ENCODE measurements at places on chromosomes 6 and 20.

DNA sequence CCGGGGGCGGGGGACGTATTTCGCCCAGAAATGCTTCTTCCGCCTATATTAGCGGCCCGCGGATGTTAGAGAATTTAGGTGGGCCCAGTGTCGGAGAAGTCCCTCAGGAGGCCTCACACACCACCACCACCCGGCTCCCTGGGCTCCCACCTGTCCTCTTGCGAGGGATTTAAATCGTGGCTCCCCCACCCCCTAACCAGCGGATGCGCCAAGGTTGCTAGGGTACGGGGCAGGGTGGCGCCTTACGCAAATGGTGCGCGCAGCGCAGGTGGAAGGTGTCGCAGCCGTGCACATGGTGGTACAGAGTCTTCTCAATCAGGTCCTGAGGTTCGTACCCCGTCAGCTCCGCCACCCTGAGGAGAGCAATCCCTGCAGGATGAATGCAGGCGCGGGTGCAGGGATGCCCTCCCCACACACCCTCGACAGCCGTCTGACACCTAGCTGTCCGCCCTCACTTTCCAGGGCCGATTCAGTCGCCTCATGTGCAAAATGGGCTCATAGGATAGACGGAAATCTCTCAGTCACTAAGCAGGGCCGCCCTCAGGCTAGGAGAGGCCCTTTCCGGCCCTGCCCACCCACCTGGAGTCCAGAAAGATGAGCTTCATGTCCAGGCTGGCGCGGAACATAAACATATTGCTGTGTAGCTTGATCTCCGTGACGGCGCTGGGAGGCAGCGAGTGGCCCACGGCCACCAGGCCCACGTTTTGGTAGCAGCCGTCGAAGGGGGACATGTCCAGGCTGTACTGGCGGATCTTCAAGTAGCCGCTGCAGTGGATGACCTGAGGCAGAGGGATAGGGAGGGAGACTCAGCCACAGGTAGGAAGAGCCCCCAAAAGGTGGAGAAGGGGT, 16.6 kb downstream of the SIM1 start:
- DNase-seq, result no peak

GRCh38 chr20:61170496-61171320, 81.4 kb upstream of the CDH4 start:
- no peak for DNase-seq

DNA sequence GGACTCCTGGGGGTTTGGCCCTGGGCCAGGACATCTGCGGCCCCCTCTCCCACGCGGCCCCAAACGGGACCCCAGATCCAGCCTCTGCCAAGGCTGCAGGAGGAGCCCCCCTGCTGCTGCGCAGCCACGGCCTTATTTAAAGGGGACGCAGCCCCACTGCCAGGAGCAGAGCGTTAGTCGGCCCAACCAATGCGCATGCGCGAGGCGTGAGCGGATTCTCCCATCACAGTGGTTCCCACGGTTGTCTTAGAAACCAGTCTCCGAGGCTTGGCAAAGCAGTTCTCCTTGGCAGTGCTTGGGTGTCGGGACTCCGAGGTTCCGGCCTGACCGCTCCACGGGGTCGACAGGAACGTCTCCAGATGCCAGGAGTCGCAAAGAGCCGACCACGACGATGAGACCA, 288.3 kb upstream of the ZNF337 start:
- DNase-seq, result peak; percentile 33

DNA sequence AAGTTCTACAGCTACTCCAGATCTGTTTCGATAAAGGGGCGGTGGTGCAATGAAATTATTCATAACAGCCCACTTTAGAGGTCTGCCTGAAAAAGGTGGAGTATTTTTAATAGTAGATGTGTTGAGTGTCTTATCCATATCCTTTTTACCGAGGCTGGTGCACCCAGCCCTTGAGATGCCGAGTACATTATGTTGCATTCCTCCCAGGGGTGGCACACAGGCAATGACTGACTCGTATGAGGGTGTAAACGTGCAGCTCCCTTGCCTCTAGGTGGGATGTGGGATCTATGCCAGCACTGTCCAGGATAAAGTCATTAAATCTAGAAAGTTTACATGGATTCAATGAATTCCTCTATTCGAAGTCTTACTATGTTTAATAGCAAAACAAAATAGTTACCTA, 355.6 kb downstream of the PLCB1 start:
- DNase-seq, result no peak

- DNase-seq, result no peak
Observed at GRCh38 chr6:20467437-20467836, 65.8 kb downstream of the E2F3 start.

DNA sequence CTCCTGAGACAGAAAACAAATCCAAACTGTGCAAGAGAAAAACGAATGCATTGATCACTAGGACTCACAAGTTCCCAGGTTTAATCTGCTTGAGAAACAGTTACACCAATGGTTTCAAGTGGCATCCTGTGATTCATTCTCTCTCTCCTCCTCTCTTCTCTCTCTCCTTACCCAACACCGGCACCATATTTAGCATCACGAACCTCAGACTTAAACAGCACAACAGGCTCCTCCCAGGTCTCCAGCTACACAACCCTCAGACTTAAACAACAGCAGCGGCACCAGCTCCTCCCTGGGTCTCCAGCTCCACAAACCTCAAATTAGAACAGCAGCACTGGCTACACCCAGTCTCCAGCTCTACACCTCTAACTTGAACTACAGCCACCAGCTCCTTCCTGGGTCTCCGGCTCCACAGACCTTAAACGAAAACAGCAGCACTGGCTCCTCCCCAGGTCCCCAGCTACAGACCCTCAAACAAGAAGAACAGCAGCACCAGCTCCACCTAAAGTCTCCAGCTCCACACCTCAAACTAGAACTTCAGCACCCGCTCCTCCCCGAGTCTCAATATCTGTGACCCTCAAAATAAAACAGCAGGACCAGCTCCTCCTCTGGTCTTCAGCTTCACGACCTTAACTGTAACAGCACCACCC, 355.9 kb downstream of the PREX1 start:
- no peak for DNase-seq

DNA sequence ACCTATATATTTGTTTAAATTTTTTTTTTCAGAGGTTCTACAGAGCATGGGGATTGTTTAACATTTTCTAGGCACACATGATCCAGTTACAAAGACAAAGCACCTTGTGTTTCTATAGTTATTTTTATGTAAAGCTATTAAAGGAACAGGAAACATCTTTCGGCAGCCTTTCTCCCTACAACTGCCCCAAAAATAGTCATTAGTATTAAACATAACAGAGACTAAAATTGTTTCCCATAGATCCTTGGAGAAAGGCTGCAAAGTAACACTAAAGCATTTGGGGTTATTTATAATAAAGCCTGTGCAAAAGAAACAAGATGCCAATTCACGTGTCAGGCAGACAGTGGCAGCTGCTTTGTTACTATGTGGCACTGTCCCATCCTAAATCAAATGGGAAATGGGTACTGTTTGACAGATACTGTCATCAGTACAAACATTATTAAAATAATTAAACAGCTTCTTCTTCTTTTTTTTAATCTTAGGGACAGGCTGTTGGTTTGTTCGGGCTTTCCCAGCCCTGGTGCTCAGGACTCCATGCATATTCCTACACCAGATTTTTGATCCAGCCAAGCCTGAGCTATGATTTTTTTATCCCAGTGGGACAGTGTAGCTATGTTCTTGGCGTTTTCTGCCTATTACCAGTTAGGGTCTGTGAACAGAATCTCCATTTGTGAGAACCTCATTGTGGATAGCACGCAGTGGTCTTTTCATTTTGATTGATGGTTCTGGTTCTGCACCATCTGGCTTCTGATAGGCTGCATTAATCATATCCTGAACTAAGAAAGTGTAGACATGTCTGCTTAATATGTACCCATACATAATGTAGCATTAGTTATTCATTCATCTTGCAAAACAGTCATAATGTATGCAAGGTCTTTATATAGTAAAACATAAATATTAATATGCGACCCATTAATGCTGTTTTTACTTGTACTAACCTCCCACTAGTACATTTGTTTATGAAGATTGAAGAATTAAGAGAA, 460.4 kb upstream of the SOX4 start:
- no peak for DNase-seq

- no peak for DNase-seq
Observed at GRCh38 chr6:13553646-13554045, 20.8 kb upstream of the SIRT5 start.

GRCh38 chr6:150932996-150933395, 67.5 kb downstream of the MTHFD1L start:
- no peak for DNase-seq

- no peak for DNase-seq
Observed at GRCh38 chr6:43310134-43310533, 1.5 kb upstream of the CRIP3 start.

GRCh38 chr20:32621071-32621890, 36.1 kb upstream of the NOL4L start:
- no peak for DNase-seq

- DNase-seq, result no peak
Observed at GRCh38 chr20:10428008-10428407, 6.0 kb downstream of the MKKS start.

- DNase-seq, result no peak
Observed at GRCh38 chr20:45701104-45701503, 734 bp upstream of the WFDC13 start.

- no peak for DNase-seq
Observed at GRCh38 chr6:4340544-4340943, 205.2 kb upstream of the ECI2 start.

GRCh38 chr6:100554228-100554627, 89.5 kb upstream of the SIM1 start:
- DNase-seq, result no peak

DNA sequence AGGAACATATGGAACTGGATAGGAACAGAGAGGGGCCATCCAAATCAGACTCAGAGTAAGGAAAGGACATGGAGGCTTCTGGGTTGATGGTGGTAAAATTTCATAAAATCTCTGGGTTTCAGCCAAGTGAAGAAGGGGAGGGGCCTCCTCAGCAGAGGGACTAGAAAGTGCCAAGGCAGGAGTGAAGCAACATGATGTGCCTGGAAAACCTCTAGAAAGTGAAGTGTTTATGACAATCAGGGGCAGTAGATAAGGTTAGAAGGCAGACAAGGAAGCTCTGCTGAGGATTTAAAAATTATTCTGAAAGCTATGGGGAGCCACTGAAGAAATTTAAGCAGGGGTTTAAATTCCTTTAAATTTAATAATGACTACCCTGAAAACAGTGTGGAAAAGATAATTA, 126.0 kb upstream of the TENT5A start:
- DNase-seq, result no peak

DNA sequence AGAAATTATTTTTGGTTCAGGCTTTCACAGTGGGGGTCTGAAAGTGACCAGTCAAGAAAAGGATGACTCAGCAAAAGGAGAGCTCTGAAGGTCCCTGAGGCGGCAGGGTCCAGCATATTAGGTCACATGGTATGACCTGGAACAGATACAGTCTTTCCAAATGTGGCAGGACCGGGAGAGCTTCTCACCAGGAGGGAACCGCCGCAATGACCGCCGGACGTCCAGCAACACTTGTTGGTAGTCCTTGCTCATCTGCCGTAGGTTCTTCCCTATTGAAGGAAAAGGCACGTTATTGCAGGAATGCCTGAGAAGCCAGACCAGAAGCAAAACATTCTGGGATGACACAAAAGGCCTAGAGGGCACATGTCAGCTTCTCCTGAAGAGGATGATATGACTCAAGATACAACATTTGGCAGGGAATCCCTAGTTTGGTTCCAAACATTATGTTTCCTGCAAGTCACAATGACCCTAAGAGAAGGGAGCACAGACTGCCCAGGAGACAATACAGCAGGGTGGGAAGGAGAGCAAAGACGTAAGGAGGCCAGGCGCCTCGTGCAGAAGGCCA, 17.4 kb downstream of the TBC1D20 start:
- DNase-seq, result no peak

GRCh38 chr6:79984261-79984660, 20.2 kb upstream of the TTK start:
- no peak for DNase-seq
